ENCODE measurements at places on chromosomes 3 and 15. TPM values are rescaled to one million over a fixed set of nuclear protein-coding genes. Genes with fewer than 3 reads are reported as not detected.

ROPN1 gene
- not detected for total RNA-seq

KLHL40 gene
- total RNA-seq, result not detected

PTX3 gene
- total RNA-seq, result 3.0 TPM

- H3K27me3 ChIP-seq, result no peaks in the 10 kb centered on the region
- H3K4me1 ChIP-seq, result peaks cover 17% of the 10 kb centered on the region
- H3K4me3 ChIP-seq, result no peak overlapping the region
- H3K36me3 ChIP-seq, result no peaks in the 10 kb centered on the region
These were observed 30.9 kb downstream of the ARNT2 start for GRCh38 chr15:80434926-80435720.

GRCh38 chr15:100849855-100850218 lies 29.8 kb upstream of the ALDH1A3 start:
- H3K27ac ChIP-seq, result no peak overlapping the region
- H3K27me3 ChIP-seq, result no peaks in the 10 kb centered on the region
- H3K4me1 ChIP-seq, result peaks cover 5% of the 10 kb centered on the region
- H3K4me3 ChIP-seq, result peak overlapping the region; percentile 59

- H3K27ac ChIP-seq, result no peak overlapping the region
- no peaks in the 10 kb centered on the region for H3K36me3 ChIP-seq
- H3K27me3 ChIP-seq, result no peaks in the 10 kb centered on the region
- no peak overlapping the region for H3K4me3 ChIP-seq
- no peaks in the 10 kb centered on the region for H3K4me1 ChIP-seq
These were observed 372.3 kb downstream of the SV2B start for GRCh38 chr15:91472316-91472756.

- no peaks in the 10 kb centered on the region for H3K36me3 ChIP-seq
- H3K27ac ChIP-seq, result no peak overlapping the region
- H3K4me1 ChIP-seq, result no peaks in the 10 kb centered on the region
- no peaks in the 10 kb centered on the region for H3K27me3 ChIP-seq
- DNase-seq, result no peak
These were observed 609.7 kb downstream of the PDCD6IP start for GRCh38 chr3:34408088-34408487.

- no peak overlapping the region for H3K27ac ChIP-seq
- H3K4me3 ChIP-seq, result no peak overlapping the region
- no peak for DNase-seq
- no peaks in the 10 kb centered on the region for H3K36me3 ChIP-seq
- H3K4me1 ChIP-seq, result no peaks in the 10 kb centered on the region
These were observed 239.2 kb downstream of the GRM7 start for GRCh38 chr3:7100136-7100535.

DNA sequence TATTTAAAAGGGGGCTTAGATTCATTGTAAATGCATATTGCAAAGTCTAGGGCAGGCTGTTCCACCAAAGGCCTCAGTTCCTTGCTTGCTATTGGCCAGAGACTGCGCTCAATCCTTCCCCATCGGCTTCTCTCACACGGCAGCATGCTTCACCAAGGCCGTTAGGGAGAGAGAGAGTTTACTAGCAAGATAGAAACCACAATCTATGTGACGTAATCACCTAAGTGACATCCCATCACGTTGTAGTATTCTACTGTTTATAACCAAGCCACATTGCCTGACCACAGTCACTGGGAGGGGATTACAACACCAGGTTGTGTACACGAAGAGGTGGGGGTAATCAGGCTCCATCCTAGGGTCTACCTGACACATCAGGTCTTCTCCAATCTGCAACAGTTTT lies 16.0 kb upstream of the NPAP1 start:
- H3K27me3 ChIP-seq, result no peaks in the 10 kb centered on the region
- no peak for DNase-seq
- no peak overlapping the region for H3K4me3 ChIP-seq
- no peaks in the 10 kb centered on the region for H3K36me3 ChIP-seq
- H3K4me1 ChIP-seq, result no peaks in the 10 kb centered on the region

DNA sequence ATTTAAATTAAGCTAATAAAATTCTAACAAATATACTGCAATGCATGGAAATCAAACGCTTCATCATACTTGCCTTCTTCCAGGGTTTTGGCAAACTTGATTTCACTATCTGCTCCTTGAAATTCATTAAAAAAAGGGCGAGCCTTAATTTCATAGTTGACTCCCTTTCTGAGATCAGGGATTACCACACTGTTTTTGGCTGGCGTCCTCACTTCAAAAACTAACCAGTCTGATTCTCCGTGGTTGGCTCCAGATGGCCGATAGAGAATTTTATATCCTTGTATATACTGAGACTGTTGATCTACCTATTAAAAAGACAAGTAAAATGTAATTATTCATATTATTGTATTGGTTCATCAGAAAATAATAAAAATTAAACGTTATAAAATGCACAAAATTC lies 1106.8 kb downstream of the ROBO1 start:
- no peak overlapping the region for H3K27ac ChIP-seq
- no peaks in the 10 kb centered on the region for H3K4me1 ChIP-seq
- peaks cover 3% of the 10 kb centered on the region for H3K36me3 ChIP-seq

GRCh38 chr3:62070891-62071290 lies 302.5 kb downstream of the FEZF2 start:
- no peaks in the 10 kb centered on the region for H3K4me1 ChIP-seq
- H3K27me3 ChIP-seq, result no peaks in the 10 kb centered on the region
- no peaks in the 10 kb centered on the region for H3K36me3 ChIP-seq

DNA sequence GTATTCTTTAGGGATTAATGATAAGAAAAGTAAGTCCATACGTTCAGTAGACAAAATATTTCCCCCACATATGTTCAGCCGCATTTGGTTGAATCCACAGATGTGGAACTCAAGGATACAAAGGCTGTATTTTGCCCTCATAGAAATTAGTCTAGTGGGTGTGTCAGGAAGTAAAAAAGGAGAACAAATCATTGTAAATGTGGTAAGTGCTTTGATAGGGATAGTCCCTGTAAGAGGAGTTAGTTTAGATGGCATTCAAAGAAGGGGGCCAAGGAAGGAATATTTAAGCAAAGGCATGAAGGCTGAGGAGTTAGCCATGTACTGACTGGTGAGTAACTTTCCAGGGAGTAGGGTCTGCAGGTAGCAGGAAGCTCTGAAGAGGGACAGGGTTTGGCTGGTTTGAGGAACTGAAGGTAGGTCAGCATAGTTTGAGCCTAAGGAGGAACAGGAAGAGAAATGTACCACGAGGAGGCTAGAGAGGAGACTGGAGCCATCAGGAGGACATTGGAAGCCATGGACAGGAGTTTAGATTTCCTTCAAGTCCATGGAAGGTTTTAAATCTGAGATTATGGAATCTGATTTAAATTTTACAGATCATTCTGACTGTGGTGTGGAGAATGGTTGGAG lies 98.8 kb downstream of the MME start:
- no peaks in the 10 kb centered on the region for H3K4me1 ChIP-seq
- H3K36me3 ChIP-seq, result no peaks in the 10 kb centered on the region
- H3K4me3 ChIP-seq, result no peak overlapping the region

GRCh38 chr3:109316162-109316730 lies at the start of gene DPPA2:
DPPA2 (minus strand) TSS chr3:109316517; CDS start chr3:109314542, 1,975 bp downstream.
- no peak within 1 kb of the TSS for H3K27ac ChIP-seq
- H3K36me3 ChIP-seq, result no peaks in the 10 kb centered on the region
- H3K4me1 ChIP-seq, result no peaks in the 10 kb centered on the region
- DNase-seq, result no peak

DNA sequence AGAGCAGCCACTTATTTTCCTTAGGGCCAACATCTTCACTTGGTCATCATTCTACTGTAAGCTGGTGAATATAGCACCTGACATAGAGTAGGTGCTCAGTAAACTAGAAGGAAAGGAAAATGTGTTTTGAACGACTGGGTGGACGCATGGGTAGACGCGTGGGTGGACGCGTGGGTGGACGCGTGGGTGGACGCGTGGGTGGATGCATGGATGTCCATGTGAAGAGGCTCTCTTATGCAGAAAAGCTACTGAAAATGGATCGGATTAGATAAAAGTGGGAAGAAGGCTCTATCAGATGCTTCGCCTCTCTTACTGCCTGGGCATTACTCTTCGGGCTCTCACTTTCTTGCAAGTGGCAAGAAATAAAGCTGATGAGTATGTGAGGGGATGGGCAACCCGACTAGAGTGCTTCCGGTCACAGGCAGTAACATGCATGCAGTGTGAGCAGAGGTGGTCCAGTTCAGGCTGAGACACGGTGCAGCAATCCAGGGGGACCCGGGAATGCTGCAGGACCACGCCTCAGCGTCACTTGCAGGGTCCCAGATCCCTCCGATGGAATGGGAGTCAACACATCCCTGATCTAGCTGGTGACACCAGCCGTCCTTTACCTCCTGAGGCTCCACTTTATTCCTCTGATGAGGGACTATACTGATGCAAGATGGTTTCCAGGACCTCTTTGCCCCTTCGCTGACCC lies 138.0 kb upstream of the MEF2A start:
- no peaks in the 10 kb centered on the region for H3K27me3 ChIP-seq
- no peak overlapping the region for H3K27ac ChIP-seq
- no peak overlapping the region for H3K4me3 ChIP-seq

All from astrocyte (in vitro differentiated cells and primary cell).